ENCODE measurements at places on chromosomes 6 and 20. TPM values are rescaled to one million over a fixed set of nuclear protein-coding genes. Genes with fewer than 3 reads are reported as not detected.

RAET1L gene
- not detected for total RNA-seq

CASS4 gene
- total RNA-seq: not detected

GNMT gene
- 0.76 TPM for total RNA-seq

BTNL2 gene
- not detected for total RNA-seq

SLC16A10 gene
- total RNA-seq: 1.6 TPM

TRIM10 gene
- total RNA-seq: not detected

DNA sequence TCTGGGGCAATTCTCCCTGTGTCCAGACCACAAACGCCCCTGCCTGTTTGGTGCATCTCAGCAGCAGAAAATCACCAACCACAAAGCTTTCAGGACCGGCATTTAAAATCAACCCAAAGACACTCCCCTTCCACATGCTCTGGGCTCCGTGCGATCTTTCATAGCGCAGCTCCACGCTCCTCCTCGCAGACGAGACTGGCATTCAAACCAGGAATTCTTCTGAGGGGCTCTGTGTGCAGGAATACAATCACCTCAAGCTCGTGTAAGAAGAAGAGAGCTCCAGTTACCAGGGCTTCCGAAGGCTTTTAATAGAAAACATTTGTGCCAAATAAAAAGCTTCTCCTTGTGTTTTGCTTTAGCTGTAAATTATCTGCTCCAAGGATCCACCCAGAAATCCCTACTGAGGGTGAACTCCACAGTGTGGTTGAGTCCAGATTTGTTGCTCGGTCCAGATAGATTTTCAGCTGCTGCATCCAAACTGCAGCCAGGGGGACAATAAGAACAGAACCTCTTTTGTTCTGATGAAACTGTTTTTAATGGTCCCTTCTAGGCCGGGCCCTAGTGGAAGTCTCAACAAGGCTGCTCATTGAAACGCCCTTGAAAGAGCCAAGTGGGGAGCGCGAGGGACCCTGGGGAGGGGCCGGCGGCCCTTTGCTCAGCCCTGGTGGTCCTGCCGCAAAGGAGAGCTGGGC, 16.4 kb upstream of the BMP7 start:
- DNase-seq: no peak

GRCh38 chr6:41935685-41936072, 5.9 kb downstream of the CCND3 start:
- DNase-seq: peak; percentile 61

- DNase-seq: no peak
These were observed 310.7 kb downstream of the EYA4 start for GRCh38 chr6:133551847-133552341.

DNA sequence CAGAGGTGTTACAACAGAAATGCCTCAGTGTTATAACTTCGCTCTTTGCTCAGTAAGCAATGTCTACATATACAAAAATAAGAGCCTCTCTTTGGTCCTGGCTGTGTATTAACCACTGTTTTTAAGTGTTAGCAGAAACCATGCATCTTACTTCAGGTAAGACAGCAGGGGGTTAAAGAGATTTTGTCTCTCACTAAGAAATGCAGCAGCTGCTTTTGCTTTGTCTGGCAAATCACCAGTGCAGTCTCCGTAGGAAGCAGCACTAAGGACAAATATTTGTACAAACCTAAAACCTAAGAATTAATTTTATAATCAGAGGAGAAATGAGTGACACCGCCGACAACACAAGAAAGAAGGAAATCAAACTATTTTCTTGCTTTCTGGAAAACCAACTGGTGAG, 758 bp downstream of the SMIM28 start:
- DNase-seq: no peak

DNA sequence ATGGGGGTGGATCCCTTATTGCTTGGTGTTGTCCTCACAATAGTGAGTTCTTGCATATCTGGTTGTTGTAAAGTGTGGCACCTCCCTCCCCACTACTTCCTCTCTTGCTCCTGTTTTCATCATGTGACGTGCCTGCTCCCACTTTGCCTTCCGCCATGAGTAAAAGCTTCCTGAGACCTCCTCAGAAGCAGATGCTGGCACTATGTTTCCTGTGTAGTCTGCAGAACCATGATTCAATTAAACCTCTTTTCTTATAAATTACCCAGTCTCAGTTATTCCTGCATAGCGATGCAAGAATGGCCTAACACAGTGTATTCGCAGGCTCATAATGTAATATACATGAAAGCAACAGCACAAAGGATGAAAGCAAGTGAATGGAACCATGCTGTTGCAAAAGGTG, 28.4 kb upstream of the ANKRD60 start:
- no peak for DNase-seq

DNA sequence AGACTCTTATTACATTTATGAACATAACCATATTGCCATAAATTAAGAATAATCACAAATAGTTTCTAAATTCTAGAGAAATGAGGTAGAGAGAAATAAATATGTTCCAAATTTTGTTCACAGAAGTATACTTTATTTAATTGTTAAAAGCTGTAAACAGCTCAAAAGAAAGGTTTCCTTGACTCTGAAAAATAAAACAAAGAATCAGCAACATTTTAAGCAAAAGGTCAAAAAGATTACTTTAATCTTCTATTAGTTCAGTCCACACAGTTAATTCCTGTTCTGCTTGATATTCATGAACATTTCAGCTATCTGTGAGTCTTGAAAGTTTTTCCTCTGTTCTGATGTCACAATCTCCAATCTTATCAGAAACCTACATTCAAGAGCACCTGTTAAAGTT, 197.9 kb downstream of the GJA1 start:
- DNase-seq: no peak

- DNase-seq: no peak
These were observed 36.0 kb upstream of the MPC1 start for GRCh38 chr6:166418691-166419143.

DNA sequence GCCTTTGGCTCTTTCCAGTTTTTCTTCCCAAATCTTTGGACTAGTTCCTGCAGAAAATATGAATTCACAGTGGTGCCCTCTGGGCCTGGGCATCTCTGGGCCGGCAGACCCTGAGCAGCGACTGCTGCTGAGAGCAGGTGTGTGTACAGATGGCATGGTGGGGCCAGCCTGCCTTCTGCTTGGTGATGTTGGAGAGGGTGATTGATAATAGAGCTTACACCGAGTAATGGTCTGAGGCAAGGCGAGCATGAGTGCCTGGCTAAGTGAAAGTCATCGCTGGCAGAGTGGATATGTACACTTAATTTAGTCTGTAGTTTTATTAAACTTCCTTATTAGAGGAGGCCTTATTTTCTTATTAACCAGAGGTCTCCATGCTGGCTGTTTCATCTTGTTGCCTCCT, 156.9 kb downstream of the CDKAL1 start:
- no peak for DNase-seq
